ENCODE measurements at places on chromosomes 5 and 9. TPM values are rescaled to one million over a fixed set of nuclear protein-coding genes. Genes with fewer than 3 reads are reported as not detected.
A peak's percentile ranks its signal among the peaks of the same experiment; 100 is the strongest.

The PKN3 gene
- 14.7 TPM for total RNA-seq

The PHF24 gene
- total RNA-seq: 0.13 TPM

The IL33 gene
- total RNA-seq: 0.31 TPM

DNA sequence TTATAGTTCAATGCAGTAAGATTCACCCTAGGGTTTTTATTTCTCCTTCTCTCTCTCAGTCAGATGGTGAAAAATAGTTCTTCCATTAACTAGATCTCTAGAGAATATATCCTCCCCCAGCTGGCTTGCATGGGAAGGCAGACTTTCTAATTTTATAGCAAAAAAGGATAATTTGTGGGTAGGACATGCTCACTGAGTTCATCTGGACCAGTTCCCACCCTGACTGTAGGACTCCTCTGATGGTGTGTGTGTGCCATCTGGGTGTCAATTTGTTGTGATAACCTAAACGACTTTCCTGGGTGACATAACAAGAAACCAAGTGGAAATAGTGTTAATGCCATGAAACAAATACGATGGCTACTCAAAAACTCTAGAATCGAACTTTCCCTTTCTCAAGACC is 44.9 kb downstream of the APBA1 start:
- no peaks in the 10 kb centered on the region for H3K27me3 ChIP-seq
- H3K4me3 ChIP-seq: no peak overlapping the region
- no peak overlapping the region for H3K27ac ChIP-seq
- no peaks in the 10 kb centered on the region for H3K36me3 ChIP-seq
- no peak for DNase-seq

DNA sequence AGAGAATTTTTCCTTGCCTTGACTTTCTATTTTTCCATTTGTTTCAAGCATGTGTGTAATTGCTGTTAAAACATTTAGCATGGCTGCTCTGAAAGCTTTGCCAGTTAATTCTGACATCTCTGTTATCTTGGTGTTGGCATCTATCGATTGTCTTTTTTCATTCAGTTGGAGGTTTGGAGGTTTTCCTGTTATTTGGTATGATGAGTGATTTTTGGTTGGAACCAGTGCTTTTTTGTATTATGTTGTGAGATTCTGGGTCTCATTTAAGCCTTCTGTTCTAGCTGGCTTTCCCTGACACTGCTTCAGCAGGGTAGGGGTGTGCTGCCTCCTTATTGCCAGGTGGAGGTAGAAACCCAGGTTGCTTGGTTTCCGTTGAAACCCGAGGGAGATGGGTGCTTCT is 40.9 kb upstream of the DHFR start:
- peaks cover 12% of the 10 kb centered on the region for H3K4me1 ChIP-seq
- no peak for DNase-seq
- peaks cover 1% of the 10 kb centered on the region for H3K27me3 ChIP-seq
- no peaks in the 10 kb centered on the region for H3K36me3 ChIP-seq
- H3K27ac ChIP-seq: no peak overlapping the region

DNA sequence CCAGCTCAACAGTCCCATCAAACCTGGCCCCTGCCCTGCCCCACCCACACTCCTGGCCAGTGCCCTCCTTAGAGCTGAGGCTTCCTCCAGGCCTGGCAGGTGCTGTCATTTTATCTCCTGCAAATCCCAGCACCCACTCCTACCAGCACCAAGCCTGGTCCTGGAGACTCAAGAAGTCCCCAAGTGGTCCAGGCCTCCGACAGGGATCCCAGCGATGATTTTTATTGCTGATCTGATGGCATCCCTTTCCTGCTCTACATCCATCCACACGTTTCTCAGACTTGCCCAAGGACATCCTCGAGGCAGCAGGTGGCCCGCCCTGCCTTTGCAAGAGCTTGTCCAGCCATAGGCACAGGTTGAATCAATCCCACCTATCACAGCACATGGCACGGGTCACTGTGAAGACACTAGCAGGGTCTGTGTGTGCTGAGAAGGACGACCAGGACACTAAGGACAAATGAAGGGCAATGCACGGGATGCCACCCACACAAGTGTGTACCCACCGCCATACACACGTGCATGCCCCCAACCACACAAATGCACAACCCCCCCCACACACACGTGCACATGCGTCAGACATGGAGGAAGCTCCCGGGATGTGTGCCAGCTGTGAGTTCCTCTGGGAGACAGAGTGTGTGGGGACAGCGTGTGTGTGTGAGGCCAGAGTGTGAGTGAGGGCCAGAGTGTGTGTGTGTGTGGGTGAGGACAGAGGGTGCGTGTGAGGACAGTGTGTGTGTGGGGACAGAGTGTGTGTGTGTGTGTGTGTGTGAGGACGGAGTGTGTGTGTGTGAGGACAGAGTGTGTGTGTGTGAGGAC is 62.4 kb upstream of the UBAC1 start:
- H3K4me1 ChIP-seq: no peaks in the 10 kb centered on the region
- no peak for DNase-seq
- no peak overlapping the region for H3K4me3 ChIP-seq
- peaks cover 18% of the 10 kb centered on the region for H3K36me3 ChIP-seq

DNA sequence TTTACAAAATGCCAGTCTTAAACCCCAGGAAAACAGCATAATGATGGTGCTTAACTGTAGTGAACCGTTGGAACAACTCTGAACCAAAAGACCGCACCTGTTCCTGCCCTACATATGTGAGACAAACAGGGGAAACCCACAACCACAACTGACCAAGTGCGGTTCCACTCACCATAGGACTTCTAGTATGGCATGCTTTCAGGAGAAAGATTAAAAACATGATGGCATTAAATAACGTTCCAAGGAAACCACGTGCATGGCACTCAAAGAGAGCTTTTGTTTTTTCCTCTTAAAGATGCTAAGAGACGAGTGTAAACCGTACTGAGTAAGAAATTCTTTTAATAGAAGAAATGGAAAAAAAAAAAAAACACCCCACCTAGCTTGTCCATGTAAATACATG is 119.8 kb downstream of the SSBP2 start:
- H3K27me3 ChIP-seq: peaks cover 1% of the 10 kb centered on the region
- no peak for DNase-seq
- no peak overlapping the region for H3K4me3 ChIP-seq
- peaks cover 10% of the 10 kb centered on the region for H3K4me1 ChIP-seq

GRCh38 chr9:13705918-13706317 is 426.4 kb upstream of the MPDZ start:
- DNase-seq: no peak
- H3K4me3 ChIP-seq: no peak overlapping the region
- no peaks in the 10 kb centered on the region for H3K27me3 ChIP-seq
- no peaks in the 10 kb centered on the region for H3K36me3 ChIP-seq

GRCh38 chr9:4299005-4299795 is 668 bp downstream of the GLIS3 start:
- H3K27me3 ChIP-seq: peaks cover 11% of the 10 kb centered on the region
- peaks cover 11% of the 10 kb centered on the region for H3K4me1 ChIP-seq
- DNase-seq: peak; percentile 47
- peak overlapping the region; percentile 94 for H3K4me3 ChIP-seq

DNA sequence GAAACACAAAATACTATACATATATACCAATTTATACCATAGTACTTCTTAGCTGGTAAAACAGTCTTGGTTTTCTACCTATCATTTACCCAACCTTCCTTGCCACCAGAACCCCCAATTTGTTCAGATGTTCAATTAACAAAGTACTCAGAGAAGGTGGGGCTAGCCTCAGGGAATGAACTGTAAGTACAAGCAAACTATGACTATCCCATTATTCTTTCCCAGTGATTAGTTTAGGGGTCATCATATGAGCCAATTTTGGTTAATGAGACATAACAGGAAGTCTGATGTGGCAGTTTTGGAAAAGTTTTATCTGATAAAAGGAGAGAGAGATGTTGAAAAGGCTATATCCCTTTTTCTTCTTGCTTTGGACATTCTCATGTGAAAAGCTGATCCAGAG is 125.8 kb downstream of the DTWD2 start:
- no peaks in the 10 kb centered on the region for H3K36me3 ChIP-seq
- peaks cover 2% of the 10 kb centered on the region for H3K27me3 ChIP-seq
- H3K4me3 ChIP-seq: no peak overlapping the region
- DNase-seq: no peak

DNA sequence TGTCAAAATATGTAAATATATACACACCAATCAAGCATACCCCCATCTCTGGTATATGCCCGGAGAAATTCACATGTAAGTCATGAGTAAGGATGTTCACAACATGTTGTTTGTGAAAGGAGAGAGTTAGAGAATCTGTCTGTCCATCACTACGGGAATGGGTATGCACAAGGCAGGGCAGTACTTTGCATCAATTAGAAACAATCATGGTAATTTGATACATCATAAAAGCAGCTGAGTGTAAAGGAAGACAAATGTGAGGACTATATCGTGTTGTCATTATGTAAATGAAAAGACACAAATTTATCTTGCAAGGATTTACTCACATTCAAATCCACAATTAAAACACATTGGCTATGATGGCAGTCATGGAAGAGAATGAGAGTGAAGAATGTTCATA is 146.7 kb downstream of the SV2C start:
- no peak for DNase-seq
- no peak overlapping the region for H3K4me3 ChIP-seq
- no peaks in the 10 kb centered on the region for H3K4me1 ChIP-seq

All from endothelial cell (in vitro differentiated cells).